ENCODE measurements at places on chromosomes 1 and 21.

DNA sequence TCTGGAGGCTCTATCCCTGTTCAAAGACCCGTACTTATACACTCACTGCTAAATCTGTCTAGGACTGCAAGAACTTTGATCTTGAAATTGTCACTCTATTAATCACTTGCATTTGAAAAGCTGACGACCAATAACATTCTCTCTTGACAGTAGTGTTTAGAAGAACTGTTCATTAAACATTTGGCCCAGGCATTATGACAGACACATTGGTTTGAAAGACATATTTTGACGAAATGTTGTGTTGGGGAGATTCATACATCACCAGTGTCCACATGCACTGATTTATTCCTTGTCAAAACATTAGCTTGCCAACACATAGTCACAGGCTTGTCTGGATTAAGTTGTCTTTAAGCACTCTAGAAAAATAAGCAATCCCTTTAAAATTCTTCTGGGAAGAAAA lies 951.3 kb downstream of the ADGRL2 start:
- DNase-seq, result no peak

DNA sequence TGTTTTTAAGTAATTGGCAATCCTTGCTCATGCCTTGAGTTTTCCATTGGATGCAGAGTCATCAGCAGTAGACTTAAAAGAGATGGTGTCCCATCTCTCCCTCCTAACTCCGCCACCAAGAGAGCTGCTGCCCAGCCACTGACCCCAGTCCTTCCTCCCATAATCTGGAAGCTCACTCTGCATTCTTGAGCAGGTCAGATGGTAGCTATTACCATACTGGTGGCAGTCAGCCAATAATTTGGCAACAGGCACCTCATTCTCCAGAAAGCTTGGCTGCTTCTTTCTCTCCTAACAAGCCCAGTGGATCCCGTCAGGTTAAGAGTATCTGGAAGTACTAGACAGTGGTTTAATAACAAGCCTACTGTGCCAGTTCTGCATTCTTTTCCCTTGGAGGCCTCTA lies 272.1 kb downstream of the ZNF648 start:
- no peak for DNase-seq

DNA sequence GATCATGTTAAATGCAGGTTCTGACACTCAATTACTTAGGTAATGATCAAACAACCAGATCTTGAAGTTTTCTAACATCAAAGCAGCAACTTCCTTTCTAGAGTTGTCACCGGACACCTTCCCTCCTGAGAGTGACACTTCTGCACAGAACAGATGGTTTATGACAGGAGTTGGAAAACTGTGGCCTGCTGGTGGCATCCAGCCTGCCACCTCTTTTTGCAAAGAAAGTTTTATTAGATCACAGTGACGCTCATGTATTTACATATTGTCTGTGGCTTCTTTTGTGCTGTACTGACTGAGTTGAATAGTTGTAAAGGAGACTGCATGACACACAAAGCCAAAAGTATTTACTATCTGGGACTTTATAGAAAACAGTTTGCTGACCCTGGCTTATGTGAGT lies 28.3 kb downstream of the DDR2 start:
- DNase-seq, result no peak

GRCh38 chr1:41493117-41493536 lies 8.6 kb upstream of the EDN2 start:
- no peak for DNase-seq

- DNase-seq, result peak; percentile 27
These were observed 68.4 kb upstream of the LRRC7 start for GRCh38 chr1:69499203-69499803.

DNA sequence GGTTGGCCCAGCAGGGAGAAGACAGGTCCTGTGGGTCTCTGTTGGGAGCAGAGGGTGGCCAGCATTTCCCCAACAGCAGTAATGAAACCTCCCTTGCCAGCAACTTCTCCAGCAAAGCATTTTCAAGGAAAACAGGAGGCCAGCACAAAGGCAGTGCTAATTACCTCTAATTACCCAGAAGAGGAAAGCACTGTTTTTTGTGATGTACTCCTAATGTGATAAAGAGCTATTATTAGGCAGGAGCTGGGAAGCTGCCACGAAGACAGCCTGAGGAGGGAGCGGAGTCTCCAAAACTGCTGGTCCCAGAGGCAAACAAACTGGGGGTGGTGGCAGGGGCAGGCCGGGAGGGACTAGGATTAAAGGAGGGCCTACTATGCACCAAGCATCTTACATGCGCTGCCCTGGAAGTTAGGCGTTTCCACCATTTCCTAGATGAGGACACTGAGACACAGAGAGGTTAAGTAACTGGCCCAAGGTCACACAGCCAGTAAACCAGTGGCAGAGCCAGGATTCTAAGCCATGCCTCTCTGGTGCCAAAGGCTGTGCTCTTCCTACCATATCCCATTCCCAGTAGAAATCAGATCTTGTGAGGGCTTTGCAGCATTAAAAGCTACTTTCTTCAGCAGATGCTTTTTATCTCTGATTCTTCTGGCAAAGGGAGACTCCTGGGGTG lies 24.5 kb downstream of the HTR6 start:
- no peak for DNase-seq

GRCh38 chr1:64955097-64956009 lies 11.0 kb downstream of the JAK1 start:
- no peak for DNase-seq

GRCh38 chr1:19678493-19678892 lies 13.8 kb downstream of the HTR6 start:
- DNase-seq, result no peak

GRCh38 chr1:17639703-17640340 lies 100.3 kb downstream of the ARHGEF10L start:
- no peak for DNase-seq

GRCh38 chr1:230231774-230232145 lies 164.7 kb downstream of the GALNT2 start:
- DNase-seq, result no peak

Measured in hematopoietic multipotent progenitor cell treated with erythropoietin and hydrocortisone succinate and interleukin-3 and kit ligand, for 8 days (in vitro differentiated cells).